Anterior cingulate cortex (tissue), 58 donors: ENCODE measurements at places on chromosomes 7 and 10.

DNA sequence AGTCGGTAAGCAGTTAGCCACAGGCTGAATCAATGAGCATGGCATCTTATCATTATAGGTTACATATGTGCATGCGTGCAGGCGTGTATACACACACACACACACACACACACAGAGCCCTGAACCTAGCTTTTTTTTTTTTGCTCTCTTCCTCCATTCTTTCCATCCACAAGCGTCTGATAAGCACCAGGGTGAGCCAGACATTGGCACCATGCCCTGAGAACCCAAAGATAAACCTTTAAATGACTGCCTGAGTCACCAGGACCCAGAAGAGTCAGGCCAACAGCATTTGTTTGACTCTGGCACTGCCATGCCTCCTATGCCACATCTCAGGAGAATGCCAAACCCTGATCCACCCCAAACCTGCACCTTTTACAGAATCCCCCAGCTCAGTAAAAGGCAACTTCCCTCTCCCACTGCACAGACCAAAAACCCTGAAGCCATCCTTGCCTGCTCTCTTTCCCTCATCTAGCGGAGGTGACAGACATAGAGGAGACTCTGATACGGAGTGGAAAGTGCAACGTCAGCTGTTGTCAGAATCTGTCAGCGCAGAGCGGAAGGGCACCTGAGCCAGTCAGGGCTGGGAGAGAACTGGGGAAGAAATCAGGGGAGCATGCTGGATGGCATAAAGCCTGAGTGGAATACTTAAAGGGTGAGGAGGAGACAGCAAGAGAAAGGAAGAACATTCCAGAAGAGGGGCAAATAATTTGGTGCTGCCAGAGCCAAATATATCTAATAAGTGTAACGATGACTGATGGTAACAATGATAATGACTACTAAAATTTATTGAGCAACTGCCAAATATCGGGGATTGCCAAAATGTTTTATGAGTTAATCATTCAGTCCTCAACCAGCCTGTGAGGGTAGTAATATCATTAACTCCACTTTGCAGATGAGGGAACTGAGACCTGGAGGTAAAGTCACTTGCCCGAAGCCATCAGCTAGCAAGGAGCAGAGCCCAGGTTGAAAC is 3.2 kb downstream of the PARP12 start:
- DNase-seq = no peak

GRCh38 chr7:152402384-152403250 is 33.2 kb downstream of the KMT2C start:
- DNase-seq = no peak

- no peak for DNase-seq
Measured at GRCh38 chr10:60597513-60597912, 180.8 kb upstream of the CDK1 start.

- DNase-seq = no peak
Measured at GRCh38 chr7:55056577-55057480, 38.0 kb downstream of the EGFR start.

DNA sequence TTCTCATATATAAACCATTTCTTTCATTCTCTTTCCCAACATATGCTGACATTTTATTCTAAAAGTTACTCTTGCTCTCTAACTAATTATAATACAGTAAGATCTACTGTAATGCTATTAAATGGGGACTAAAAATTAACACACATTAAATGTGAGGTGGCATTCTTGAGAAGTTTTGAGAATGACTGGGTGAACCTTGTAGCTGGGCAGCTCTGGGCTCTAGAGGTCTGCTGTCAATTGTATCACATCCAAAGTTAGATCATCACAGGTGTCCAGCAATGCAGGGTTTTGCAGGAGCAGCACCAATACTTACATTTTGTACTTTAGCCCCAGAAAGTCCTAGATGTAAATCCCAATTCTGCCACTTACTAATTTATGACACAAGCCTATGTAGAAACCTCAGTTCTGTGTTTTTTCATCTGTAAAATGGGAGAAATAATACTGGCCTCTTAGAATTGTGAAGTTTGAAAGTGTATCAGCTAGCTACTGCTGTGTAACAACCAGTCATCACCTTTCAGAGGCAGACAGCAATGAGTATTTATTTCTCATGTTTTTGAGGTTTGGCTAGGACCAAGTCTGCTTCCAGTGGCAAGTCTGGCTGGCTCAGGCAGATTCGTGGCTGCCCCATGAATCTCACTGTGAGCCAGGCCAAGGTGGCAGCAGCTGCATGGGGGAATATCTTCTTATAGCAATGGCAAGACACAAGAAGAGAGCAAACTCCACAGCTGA is 79.6 kb upstream of the EMX2 start:
- no peak for DNase-seq

DNA sequence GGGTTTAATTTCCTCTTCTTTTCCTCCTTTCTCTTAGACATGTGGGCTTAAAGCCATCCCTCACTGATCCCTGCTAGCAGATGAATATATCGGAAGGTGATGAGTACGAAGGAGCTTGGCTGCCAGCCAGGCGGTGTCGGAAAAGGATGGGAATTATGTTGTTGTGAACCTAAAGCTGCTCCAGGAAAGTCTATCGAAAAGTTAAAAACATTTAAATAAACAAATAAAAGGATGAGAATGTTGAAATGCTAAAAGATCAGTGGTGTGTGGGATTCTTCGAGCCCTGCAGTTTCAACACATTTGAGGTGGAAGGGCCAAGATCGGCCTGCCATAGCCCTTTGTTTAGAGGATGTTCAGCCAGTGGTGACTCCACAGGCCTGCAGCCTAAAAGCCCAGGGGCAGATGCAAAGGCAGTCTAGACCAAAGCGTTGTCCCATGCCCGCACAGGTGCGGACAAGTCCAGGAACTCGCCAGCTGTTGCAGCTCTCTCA is 107.9 kb downstream of the JCAD start:
- DNase-seq = no peak

DNA sequence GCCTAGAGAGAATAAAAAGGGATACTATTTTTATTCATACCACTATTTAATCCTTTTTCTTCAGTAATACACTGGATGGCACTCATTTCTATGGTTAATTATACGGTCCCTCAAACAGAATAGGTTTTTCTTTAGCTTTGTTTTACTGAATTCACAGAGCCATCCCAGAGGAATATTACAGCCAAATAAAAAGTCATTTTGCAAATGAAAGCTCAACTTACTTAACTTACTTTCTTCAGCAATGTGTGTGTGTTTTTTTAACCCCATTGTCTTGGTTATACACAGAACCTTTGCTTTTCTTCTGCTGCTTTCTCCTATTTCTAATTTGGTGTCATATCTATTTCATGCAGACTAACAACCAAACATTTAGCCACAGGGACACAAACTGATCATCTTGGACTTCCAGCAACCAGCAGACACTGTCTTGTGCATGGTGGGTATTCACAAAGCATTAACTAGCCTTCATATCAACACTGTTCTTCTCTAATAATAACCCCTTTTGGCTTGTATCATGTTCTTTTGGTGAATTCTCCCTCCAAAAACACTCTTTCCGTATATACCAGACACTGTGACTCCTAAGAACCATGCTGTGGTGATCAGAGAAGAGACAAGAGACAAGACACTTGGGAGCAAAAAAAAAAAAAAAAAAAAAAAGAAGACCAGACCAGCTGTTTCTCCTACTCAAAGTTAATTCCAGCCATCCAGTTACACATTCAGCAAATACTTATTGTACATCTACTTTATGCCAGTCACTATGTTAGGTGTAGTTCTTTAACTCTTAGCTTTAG is 40.4 kb downstream of the PIP4K2A start:
- DNase-seq = no peak

GRCh38 chr10:106515206-106515790 is 649.2 kb downstream of the SORCS1 start:
- no peak for DNase-seq

DNA sequence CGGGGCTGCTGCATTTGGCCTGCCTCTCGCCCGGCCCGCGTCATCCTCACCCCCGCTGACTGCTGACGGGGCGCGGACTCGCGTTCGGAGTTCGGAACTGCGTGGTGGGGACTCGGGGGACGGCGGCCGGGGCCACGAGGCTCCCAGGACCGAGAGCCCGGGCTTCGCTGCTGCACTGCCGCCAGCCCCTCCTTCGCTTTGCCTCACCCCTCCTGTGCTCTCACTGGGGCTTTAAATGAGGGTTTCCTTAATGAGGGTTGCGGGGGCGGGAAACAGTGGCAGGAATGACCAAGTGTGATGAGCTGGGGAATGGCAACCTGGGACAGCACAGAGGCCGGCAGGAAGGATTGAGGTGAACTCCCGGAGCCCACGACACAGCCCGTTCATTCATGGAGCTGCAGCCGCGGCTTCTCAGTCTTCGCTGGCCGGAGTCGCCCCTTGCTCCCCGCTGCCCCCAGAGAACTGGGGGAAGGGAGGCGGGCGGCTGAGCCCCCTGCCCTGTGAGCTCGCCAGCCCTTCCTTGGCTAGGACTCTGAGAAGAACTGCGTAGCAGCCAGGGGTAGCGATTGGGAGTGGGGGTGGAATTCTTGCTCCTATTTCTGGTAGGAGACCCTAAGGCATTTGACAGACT is 1.5 kb upstream of the LRRC4 start:
- no peak for DNase-seq

DNA sequence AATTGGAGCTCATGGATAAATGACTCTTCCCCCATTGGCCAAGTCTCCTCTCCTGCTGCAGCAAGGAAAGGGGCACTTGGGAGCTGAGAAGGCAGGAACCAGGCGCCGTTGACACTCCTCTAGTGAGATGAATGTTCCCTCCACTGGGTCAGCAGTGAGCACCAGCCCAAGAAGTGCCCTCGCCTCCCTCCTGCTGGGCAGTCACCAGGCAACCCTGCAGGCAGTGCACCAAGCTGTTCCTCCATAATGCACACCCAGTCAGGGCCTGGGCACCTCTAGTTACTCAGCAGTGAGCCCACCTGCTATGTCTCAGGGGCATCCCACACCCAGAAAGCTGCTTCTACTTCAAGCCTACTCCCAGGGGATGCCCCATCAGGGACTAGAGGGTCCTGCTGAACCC is 84.3 kb downstream of the KCNMA1 start:
- DNase-seq = no peak

- no peak for DNase-seq
Measured at GRCh38 chr7:159115601-159116501, 28.8 kb downstream of the VIPR2 start.

DNA sequence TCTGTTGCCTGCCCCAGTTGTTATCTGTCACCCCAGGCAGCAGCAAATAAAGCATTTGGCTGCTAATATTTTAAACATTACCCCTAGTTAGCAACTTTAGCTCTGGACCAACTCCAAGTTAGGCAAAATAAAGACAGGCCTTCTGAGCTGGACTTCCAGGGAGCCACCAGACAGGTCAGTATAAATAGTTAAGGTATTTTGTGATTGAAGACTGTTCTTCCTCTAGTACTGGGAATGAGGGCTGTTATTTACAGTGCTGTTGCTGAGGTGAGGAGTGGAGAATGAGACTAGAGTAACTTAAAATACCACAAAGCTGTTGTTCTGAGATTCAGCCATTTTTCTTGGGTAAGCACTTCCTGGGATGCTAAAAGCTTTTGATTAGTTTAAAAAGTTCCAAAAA is 40.1 kb downstream of the ZNF518A start:
- no peak for DNase-seq

DNA sequence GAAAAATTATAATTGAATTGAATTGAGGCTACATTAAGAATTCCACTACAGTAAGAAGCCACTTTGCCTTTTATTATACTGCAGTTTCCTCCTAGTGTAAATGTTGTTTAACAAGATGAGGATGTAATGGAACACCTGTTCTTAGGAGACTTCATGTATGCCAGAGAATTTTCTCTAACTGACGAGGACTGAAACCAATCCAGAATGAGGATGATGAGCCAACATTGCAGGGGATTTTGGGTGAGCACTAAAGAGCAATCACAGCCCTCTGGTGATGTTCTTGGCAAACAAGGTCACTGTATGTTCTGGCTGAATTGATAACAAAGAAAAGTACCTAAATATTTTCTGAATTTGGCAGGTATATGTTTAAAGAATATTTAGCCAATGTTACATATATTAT is 60.9 kb downstream of the RELN start:
- DNase-seq = no peak

DNA sequence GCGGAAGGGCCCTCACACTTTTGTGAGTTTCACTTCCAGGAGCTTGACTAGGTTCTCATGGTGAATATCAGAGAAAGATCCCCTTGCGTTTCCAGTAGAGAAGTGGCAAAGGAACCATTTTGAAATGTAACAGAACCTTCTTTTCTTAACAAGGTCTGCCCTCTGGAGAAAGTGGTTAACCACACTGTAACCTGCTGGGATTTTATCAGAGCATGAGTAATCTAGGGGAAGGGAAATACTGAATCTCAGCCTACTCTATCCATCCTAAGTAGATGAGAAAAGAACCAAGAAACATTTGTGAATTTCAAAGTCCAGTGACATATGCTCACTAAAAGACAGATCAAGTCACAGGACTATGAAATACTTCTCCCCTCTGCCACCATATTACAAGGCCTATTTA is 235.5 kb downstream of the ZEB1 start:
- DNase-seq = no peak

DNA sequence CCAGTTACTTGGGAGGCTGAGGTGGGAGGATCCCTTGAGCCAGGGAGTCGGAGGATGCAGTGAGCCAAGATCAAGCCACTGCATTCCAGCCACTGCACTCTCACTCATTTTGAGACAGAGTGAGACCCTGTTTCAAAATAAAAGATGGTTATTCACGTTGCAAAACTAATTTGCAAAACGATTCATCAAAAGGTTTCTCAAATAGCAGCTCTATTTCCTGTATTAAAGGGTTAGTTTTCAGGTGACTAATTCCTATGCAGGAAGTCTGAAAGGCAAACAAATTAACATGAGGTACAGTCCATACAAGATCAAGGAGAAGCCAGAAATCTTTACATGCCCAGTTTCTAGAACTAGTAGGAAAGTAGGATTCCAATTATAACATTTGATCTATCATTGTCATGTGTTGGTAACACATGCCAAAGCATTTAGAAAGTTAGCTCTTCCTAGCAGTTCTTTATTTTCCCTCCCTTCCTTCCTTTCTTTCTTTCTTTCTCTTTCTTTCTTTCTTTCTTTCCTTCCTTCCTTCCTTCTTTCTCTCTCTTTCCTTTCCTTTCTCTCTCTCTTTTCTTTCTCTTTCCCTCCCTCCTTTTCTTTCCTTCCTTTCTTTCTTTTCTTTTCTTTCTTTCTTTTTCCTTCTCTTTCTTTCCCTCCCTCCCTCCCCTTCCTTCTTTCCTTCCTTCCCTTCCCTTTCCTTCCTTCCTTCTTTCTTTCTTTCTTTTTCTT is 49.3 kb downstream of the DENND2A start:
- DNase-seq = no peak
